Activated naive CD8-positive, alpha-beta T cell treated with anti-CD3 and anti-CD28 coated beads, Interleukin-2, amount 10 ng/mL, durations not matched to agents 7 days and 5 days (primary cell): ENCODE measurements at places on chromosomes 2 and 18. TPM values are rescaled to one million over a fixed set of nuclear protein-coding genes. Genes with fewer than 3 reads are reported as not detected.
A peak's percentile ranks its signal among the peaks of the same experiment; 100 is the strongest.

SLC39A6 gene
- total RNA-seq, result 20.4 TPM

OTOS gene
- total RNA-seq, result not detected

FRZB gene
- not detected for total RNA-seq

MOB1A gene
- total RNA-seq, result 178 TPM

ADGRF3 gene
- 5.7 TPM for total RNA-seq

QPCT gene
- total RNA-seq, result 1.1 TPM

DUSP19 gene
- total RNA-seq, result 1.8 TPM

UGT1A10 gene
- total RNA-seq, result not detected

SLC4A3 gene
- total RNA-seq, result not detected

CYTIP gene
- total RNA-seq, result 233 TPM

CXCR1 gene
- 0.14 TPM for total RNA-seq

- peaks cover 40% of the 10 kb centered on the region for H3K27me3 ChIP-seq
- no peaks in the 10 kb centered on the region for H3K36me3 ChIP-seq
- H3K4me3 ChIP-seq, result no peak overlapping the region
- DNase-seq, result no peak
These were observed 3.8 kb upstream of the SLC8A1 start for GRCh38 chr2:40455661-40456060.

DNA sequence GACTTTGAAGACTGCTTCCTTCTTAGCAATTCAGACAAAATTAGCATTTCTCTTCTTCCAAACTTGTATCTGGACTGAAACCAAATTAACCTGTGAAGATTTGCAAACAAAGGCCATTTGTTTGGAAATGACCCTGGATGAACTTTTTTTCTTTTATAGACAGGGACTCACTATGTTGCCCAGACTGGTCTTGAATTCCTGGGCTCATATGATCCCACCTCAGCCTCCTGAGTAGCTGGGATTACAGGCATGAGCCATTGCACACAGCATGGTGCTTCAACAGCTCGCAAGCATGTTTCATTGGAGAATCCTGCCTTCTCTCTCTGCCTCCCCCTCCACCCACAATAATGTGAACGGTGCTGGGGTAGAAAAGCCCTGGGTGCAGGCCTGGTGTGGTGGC, 170.2 kb downstream of the ARL4C start:
- no peak overlapping the region for H3K4me3 ChIP-seq
- H3K27ac ChIP-seq, result no peak overlapping the region
- peaks cover 7% of the 10 kb centered on the region for H3K36me3 ChIP-seq
- no peaks in the 10 kb centered on the region for H3K27me3 ChIP-seq
- peaks cover 35% of the 10 kb centered on the region for H3K4me1 ChIP-seq

DNA sequence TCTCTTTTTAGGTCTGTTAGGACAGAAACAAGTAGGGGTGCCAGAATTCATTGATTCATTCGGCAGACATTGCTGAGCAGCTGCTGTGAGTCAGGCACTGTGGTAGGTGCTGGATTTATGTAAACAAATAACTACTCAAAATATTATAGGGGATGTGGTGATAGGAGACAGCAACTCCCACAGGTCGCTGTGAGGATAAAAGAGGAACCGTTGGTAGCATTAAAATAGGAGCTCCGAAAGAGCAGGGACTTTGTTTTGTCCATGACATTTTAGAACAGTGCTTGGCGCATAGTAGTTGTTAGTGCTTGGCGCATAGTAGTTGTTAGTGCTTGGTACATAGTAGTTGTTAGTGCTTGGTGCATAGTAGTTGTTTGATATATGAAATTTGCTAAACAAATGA, 29.2 kb downstream of the ATP6V1C2 start:
- no peaks in the 10 kb centered on the region for H3K4me1 ChIP-seq
- no peak for DNase-seq
- no peak overlapping the region for H3K4me3 ChIP-seq

- no peak overlapping the region for H3K4me3 ChIP-seq
- H3K27me3 ChIP-seq, result peaks cover 16% of the 10 kb centered on the region
- H3K4me1 ChIP-seq, result no peaks in the 10 kb centered on the region
- no peaks in the 10 kb centered on the region for H3K36me3 ChIP-seq
These were observed 87.1 kb downstream of the MEP1B start for GRCh38 chr18:32276906-32277305.

- no peak overlapping the region for H3K27ac ChIP-seq
- H3K4me1 ChIP-seq, result peaks cover 2% of the 10 kb centered on the region
- peaks cover 20% of the 10 kb centered on the region for H3K36me3 ChIP-seq
- no peak for DNase-seq
These were observed 60.7 kb downstream of the STAT1 start for GRCh38 chr2:190953257-190953656.

GRCh38 chr18:70998490-70998889, 709.6 kb downstream of the SOCS6 start:
- no peak overlapping the region for H3K4me3 ChIP-seq
- H3K36me3 ChIP-seq, result no peaks in the 10 kb centered on the region
- no peak for DNase-seq

DNA sequence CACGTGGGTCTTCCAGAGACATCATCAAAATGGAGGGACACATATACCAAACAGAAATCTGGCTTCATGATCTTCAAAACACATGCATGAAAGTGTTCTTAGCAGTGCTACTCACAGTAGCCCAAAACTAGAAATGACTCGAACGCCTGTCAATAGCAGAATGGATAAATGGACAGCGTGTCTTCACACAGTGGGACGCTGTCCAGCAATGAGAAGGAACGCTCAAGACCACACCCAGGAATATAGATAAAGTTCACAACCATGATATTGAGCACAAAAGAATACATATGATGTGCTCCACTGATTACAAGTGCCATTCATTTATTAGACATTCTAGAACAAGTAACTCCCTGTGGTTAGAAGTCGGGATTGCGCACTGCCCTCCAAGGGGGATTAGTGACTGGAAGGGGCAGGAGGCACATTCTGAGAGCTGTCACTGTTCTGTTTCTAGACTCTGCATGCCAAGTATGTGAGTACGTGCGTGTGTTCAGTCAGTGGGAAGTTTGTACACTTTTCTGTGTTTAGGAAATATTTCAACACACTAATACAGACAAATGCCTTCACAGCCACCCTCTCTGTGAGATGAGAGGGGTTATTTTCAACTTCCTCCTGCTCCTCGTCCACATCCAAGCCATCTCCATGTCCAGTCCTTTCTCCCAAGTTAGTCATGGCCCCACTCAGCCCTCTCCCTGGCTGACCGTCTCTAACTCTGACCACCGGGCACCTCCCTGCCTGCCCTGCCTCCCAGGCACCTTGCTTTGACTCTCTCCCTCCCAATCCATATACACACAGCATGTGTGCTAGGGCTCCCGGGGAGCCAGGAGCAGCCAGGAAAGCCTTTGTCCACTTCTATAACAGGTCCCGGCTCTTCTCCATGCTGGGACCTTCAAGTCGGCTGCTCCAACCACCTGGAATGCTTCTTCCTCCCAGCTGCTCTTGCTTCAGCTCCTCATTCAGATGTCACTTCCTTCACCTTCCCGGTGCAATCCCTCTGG, 26.9 kb upstream of the TNS1 start:
- no peak for DNase-seq
- no peaks in the 10 kb centered on the region for H3K36me3 ChIP-seq
- H3K4me1 ChIP-seq, result peaks cover 4% of the 10 kb centered on the region
- H3K27me3 ChIP-seq, result no peaks in the 10 kb centered on the region
- H3K27ac ChIP-seq, result no peak overlapping the region

GRCh38 chr2:201882353-201883090, 76.2 kb downstream of the CDK15 start:
- H3K4me1 ChIP-seq, result peaks cover 25% of the 10 kb centered on the region
- peaks cover 80% of the 10 kb centered on the region for H3K27me3 ChIP-seq
- H3K36me3 ChIP-seq, result no peaks in the 10 kb centered on the region

GRCh38 chr18:59220164-59220783, 316 bp downstream of the GRP start:
- no peak for DNase-seq
- H3K27ac ChIP-seq, result no peak overlapping the region
- H3K4me3 ChIP-seq, result no peak overlapping the region
- peaks cover 74% of the 10 kb centered on the region for H3K27me3 ChIP-seq
- peaks cover 3% of the 10 kb centered on the region for H3K4me1 ChIP-seq

- no peaks in the 10 kb centered on the region for H3K27me3 ChIP-seq
- no peak overlapping the region for H3K4me3 ChIP-seq
- DNase-seq, result no peak
- H3K27ac ChIP-seq, result peak overlapping the region; percentile 40
- peaks cover 13% of the 10 kb centered on the region for H3K36me3 ChIP-seq
These were observed 24.4 kb downstream of the SERTAD2 start for GRCh38 chr2:64629329-64629781.

- no peak for DNase-seq
- peaks cover 1% of the 10 kb centered on the region for H3K36me3 ChIP-seq
- H3K4me3 ChIP-seq, result no peak overlapping the region
- H3K27me3 ChIP-seq, result peaks cover 5% of the 10 kb centered on the region
These were observed 2.6 kb downstream of the UGT1A10 start for GRCh38 chr2:233638836-233639235.

- DNase-seq, result no peak
- H3K36me3 ChIP-seq, result no peaks in the 10 kb centered on the region
- H3K4me3 ChIP-seq, result no peak overlapping the region
These were observed 375.1 kb downstream of the SETBP1 start for GRCh38 chr18:45055811-45056210.

- no peak for DNase-seq
- peaks cover 9% of the 10 kb centered on the region for H3K4me1 ChIP-seq
- H3K27me3 ChIP-seq, result no peaks in the 10 kb centered on the region
- peaks cover 21% of the 10 kb centered on the region for H3K36me3 ChIP-seq
- no peak overlapping the region for H3K27ac ChIP-seq
These were observed 601.8 kb upstream of the ID2 start for GRCh38 chr2:8080063-8080462.
